ENCODE measurements at places on chromosomes 11 and 22. TPM values are rescaled to one million over a fixed set of nuclear protein-coding genes. Genes with fewer than 3 reads are reported as not detected.

- H3K27ac ChIP-seq = peak overlapping the region; percentile 54
- DNase-seq = no peak
- no peak overlapping the region for H3K4me3 ChIP-seq
- H3K36me3 ChIP-seq = no peaks in the 10 kb centered on the region
Observed at GRCh38 chr11:15884777-15885540, 471.4 kb downstream of the SOX6 start.

DNA sequence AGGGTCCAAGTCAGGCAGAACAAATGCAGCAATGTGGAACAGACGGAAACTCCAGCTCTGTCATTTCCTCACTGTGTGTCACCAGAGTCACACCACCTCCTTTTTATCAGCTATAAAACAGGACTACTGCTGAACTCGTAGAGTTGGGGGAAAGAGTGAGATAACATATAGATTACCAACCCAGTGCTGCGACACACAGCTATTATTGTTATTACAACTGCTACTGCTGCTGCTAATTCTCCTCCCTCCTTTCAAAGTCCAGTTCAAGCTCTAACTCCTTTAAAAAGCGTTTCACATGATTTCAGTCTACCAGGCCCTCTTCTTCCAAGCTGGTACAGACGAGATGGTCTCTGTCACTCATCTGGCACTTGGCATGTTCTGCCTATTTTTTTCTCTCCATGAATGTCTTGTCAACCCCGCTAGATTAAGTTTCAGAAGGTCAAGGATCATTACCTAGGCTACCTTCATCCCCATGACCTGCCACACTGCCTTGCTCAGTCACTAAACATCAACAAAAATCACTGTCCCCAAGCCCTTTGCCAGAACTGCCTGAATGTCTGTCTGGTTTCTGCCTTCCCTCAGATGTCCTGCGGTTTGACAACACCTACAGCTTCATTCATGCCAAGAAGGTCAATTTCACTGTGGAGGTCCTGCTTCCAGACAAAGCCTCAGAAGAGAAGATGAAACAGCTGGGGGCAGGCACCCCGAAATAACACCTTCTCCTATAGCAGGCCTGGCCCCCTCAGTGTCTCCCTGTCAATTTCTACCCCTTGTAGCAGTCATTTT lies 3.7 kb upstream of the MTFP1 start:
- H3K27me3 ChIP-seq = no peaks in the 10 kb centered on the region
- H3K27ac ChIP-seq = peak overlapping the region; percentile 97
- no peak for DNase-seq
- peaks cover 46% of the 10 kb centered on the region for H3K36me3 ChIP-seq
- H3K4me1 ChIP-seq = peaks cover 33% of the 10 kb centered on the region

GRCh38 chr22:40000171-40000570 lies 5.4 kb downstream of the FAM83F start:
- H3K4me3 ChIP-seq = no peak overlapping the region
- no peaks in the 10 kb centered on the region for H3K36me3 ChIP-seq
- no peak overlapping the region for H3K27ac ChIP-seq
- DNase-seq = no peak

- H3K36me3 ChIP-seq = no peaks in the 10 kb centered on the region
- peaks cover 7% of the 10 kb centered on the region for H3K4me1 ChIP-seq
- no peaks in the 10 kb centered on the region for H3K27me3 ChIP-seq
Observed at GRCh38 chr11:2655834-2656622, 43.8 kb downstream of the KCNQ1OT1 start.

- no peak overlapping the region for H3K4me3 ChIP-seq
- peaks cover 8% of the 10 kb centered on the region for H3K4me1 ChIP-seq
- no peak for DNase-seq
- H3K27me3 ChIP-seq = peaks cover 49% of the 10 kb centered on the region
Observed at GRCh38 chr11:71255323-71255722, 2.9 kb upstream of the SHANK2 start.

DNA sequence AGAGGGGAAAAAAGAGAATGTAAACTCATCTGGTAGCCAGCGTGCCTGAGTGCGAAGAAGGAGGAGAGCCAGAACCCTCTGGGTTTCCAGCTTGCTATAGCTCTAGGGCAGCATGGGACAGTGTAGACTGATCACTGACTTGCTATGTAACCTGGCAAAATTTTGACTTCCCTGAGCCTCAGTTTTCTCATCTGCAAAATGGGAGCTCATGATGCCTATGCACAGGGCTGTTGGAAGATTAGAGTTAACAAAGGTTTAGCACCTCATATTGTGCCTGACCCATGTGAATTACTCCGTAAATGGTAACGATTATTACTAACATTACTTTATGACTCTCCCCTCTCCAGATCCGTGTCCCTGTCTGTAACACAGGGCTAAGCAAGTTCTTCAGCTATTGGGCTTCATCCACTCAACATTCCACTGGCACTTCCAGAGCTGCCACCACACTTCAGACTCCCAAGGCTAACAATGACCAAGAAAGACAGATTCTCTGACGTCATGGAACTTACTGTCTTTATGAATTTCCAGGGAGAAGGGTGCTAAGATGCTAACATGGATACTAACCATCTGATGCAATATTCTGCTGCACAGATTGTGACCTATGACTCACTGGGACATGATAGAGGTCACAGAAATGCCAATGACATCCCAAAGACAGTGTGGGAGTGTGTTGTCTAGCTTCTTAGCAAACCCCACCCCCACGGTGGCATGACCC lies 195.2 kb downstream of the TRIM29 start:
- H3K4me1 ChIP-seq = no peaks in the 10 kb centered on the region
- no peak overlapping the region for H3K4me3 ChIP-seq
- H3K27me3 ChIP-seq = no peaks in the 10 kb centered on the region
- no peaks in the 10 kb centered on the region for H3K36me3 ChIP-seq
- H3K27ac ChIP-seq = no peak overlapping the region

DNA sequence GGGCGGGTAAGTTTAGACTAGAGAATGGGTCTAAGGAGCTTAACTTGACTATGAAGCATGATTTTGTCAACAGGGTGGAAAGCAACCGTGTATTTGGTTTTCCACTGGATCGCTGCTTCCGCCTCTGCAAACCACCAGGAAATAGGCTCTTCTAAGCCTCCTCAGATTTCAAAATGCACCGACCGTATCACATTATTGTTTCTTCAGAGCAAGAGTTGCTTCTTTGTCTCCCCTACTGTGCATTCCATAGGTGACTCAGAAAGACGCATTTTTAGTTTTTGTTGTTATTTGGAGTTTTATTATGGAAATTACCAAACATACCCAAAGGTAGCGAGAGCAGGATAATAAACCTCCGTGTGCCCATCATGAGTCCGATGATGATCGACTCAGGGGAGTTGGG lies 64.3 kb upstream of the RASD2 start:
- no peaks in the 10 kb centered on the region for H3K36me3 ChIP-seq
- DNase-seq = no peak
- peaks cover 4% of the 10 kb centered on the region for H3K4me1 ChIP-seq
- H3K27ac ChIP-seq = no peak overlapping the region
- H3K27me3 ChIP-seq = no peaks in the 10 kb centered on the region
- H3K4me3 ChIP-seq = no peak overlapping the region

- no peaks in the 10 kb centered on the region for H3K27me3 ChIP-seq
- no peak overlapping the region for H3K27ac ChIP-seq
- DNase-seq = no peak
- no peak overlapping the region for H3K4me3 ChIP-seq
Observed at GRCh38 chr11:7640816-7641215, 32.5 kb downstream of the CYB5R2 start.

GRCh38 chr11:14746857-14747395 lies 103.3 kb downstream of the PDE3B start:
- no peak overlapping the region for H3K4me3 ChIP-seq
- H3K4me1 ChIP-seq = no peaks in the 10 kb centered on the region
- H3K27ac ChIP-seq = no peak overlapping the region
- H3K27me3 ChIP-seq = no peaks in the 10 kb centered on the region
- no peak for DNase-seq

DNA sequence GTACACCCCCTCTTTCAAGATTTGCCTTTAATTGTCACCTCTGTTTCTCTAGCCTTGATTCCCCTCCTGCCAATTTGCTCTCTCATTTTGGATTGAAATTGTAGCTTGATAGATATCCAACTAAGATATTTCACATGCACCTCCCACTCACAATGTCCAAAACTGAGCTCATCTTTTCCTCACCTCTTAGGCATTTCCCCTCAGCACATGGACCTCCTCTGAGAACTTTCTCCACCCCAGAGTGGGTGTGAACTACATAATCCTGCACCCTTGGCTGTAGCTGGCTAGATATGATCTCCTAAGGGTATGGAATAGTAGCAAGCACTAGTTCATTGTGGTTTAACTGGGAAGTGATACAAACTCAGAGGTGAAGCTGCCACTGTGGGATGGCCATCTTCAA lies 91.5 kb upstream of the SESN3 start:
- H3K27ac ChIP-seq = no peak overlapping the region
- H3K4me3 ChIP-seq = no peak overlapping the region
- peaks cover 20% of the 10 kb centered on the region for H3K4me1 ChIP-seq
- DNase-seq = no peak
- H3K27me3 ChIP-seq = no peaks in the 10 kb centered on the region

GRCh38 chr11:3959015-3959902 lies 103.8 kb downstream of the STIM1 start:
- H3K4me3 ChIP-seq = no peak overlapping the region
- DNase-seq = no peak
- no peaks in the 10 kb centered on the region for H3K36me3 ChIP-seq

DNA sequence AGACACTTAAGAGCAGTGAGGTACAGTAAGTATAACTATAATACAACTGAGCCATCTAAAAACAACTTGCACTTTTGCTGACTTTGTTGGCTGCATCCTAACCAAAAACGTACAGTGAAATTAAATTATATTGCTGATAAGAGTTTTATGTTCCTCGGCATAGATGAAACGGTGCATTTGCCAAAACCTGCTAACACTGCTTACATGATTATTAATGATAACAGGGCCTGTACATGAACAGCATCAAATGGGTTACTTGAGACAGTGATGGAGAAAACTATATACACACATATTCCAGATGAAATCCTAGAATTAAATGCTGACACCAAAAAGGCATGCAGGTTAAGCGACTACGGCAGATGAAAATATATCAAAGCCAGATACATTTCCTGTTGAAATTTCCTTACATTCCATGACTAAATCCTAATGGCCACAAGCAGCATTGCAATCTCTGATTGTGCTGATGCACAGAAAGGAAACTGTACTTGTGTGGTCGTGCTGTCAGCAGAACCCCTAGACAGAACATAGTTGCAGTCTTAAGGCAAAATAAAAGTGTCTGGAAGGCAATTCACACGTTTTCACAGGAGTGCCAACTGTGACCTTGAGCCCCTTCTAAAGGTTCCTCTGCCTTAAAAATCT lies 143.9 kb downstream of the CADM1 start:
- DNase-seq = no peak
- H3K27ac ChIP-seq = no peak overlapping the region
- no peaks in the 10 kb centered on the region for H3K36me3 ChIP-seq
- H3K27me3 ChIP-seq = no peaks in the 10 kb centered on the region
- H3K4me3 ChIP-seq = no peak overlapping the region

DNA sequence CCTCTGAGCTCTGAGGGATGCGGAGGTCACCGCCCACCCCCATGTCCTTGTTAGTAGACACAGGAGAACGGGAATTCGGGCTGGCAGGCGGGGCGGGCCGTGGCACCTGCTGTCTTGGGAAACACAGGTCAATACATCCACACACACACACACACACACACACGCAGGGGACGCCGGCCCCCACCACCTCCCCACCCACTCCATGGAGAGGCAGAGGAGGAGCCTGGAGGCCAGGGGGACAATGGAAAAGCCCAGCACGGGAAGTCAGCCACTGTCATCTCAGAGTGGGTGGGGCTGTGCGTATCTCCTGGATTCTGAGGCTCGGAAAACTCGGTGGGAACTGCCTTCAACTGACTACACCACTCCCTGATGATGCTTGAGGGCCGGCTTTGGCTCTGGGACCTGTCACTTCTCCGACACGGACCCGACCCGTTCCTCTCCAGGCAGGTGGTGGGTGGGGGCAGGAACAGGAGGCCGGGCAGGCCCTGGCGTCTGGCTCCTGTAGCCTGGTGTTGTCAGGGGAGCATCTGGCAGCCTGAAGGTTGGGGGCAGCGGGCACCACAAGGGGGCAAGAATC lies 18.5 kb upstream of the TMEM184B start:
- H3K36me3 ChIP-seq = peaks cover 81% of the 10 kb centered on the region
- H3K27ac ChIP-seq = peak overlapping the region; percentile 62
- no peak overlapping the region for H3K4me3 ChIP-seq
- H3K4me1 ChIP-seq = peaks cover 2% of the 10 kb centered on the region
- no peaks in the 10 kb centered on the region for H3K27me3 ChIP-seq

- no peaks in the 10 kb centered on the region for H3K27me3 ChIP-seq
- peak overlapping the region; percentile 68 for H3K27ac ChIP-seq
- H3K36me3 ChIP-seq = no peaks in the 10 kb centered on the region
- H3K4me1 ChIP-seq = no peaks in the 10 kb centered on the region
- no peak overlapping the region for H3K4me3 ChIP-seq
- no peak for DNase-seq
Observed at GRCh38 chr11:19989191-19989590, 171.1 kb downstream of the DBX1 start.

DNA sequence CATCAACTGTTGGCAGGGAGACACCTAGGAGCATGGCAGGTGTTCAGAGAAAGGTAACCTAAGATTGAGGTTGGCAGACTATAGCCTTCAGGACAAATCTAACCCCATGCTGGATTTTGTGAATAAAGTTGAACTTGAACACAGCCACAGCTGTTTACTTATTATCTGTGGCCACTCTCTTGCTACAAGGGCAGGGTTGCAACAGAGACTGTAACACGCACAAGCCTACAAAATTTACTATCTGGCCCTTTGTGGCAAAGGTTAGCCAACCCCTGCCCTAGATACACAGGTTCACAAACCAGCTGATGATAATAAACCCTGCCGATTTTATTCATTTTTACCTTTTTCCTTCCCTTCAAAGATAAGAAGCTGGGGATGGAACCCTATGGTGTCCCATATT lies 2.5 kb downstream of the THYN1 start:
- no peaks in the 10 kb centered on the region for H3K27me3 ChIP-seq
- no peak for DNase-seq
- peaks cover 4% of the 10 kb centered on the region for H3K4me1 ChIP-seq
- no peak overlapping the region for H3K27ac ChIP-seq

DNA sequence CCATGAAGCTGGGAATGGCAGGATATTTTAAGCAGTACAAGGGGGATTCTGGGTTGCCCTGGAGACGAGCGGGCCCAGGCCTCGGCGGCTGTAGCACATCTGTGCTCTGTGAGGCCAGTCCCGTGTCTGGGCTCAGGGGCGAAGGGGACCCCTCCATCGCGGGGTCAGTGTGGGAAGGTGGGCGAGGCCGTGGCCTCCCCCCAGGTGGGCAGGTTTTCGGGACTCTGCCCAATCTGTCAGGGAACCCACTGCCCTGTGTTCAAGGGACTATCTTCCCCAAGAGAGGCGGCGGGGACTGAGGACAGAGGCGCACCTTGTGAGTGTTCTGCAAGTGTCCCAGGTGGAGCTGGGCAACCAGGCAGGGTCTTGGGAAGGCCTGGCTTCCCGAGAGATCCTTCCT lies 336.6 kb downstream of the CTTN start:
- peak; percentile 18 for DNase-seq
- H3K4me1 ChIP-seq = no peaks in the 10 kb centered on the region
- H3K27me3 ChIP-seq = no peaks in the 10 kb centered on the region
- H3K36me3 ChIP-seq = no peaks in the 10 kb centered on the region
- no peak overlapping the region for H3K4me3 ChIP-seq

MRPL21 gene
- 84.1 TPM for total RNA-seq

DGKZ gene
- 58.1 TPM for total RNA-seq

FGF3 gene
- not detected for total RNA-seq

DMC1 gene
- total RNA-seq = 0.31 TPM

TRIM22 gene
- total RNA-seq = 19.1 TPM

TCN1 gene
- total RNA-seq = not detected

TRIM34 gene
- total RNA-seq = 1.9 TPM

DCUN1D5 gene
- 24.5 TPM for total RNA-seq

TMPRSS13 gene
- 0.51 TPM for total RNA-seq
